Activated T-cell treated with anti-CD3 and anti-CD28 coated beads, Interleukin-2, amount 50 U/mL, for 72 hours (primary cell): ENCODE measurements at places on chromosomes 12 and 14. TPM values are rescaled to one million over a fixed set of nuclear protein-coding genes. Genes with fewer than 3 reads are reported as not detected.

Gene DPPA3
- not detected for total RNA-seq

Gene PLA2G1B
- not detected for total RNA-seq

Gene ISM2
- total RNA-seq: not detected

Gene VRTN
- total RNA-seq: not detected

Gene DBX2
- not detected for total RNA-seq

Gene HOXC6
- not detected for total RNA-seq

Gene NINJ2
- 8.1 TPM for total RNA-seq

Gene NGB
- total RNA-seq: not detected

Gene ADCY6
- 0.67 TPM for total RNA-seq

DNA sequence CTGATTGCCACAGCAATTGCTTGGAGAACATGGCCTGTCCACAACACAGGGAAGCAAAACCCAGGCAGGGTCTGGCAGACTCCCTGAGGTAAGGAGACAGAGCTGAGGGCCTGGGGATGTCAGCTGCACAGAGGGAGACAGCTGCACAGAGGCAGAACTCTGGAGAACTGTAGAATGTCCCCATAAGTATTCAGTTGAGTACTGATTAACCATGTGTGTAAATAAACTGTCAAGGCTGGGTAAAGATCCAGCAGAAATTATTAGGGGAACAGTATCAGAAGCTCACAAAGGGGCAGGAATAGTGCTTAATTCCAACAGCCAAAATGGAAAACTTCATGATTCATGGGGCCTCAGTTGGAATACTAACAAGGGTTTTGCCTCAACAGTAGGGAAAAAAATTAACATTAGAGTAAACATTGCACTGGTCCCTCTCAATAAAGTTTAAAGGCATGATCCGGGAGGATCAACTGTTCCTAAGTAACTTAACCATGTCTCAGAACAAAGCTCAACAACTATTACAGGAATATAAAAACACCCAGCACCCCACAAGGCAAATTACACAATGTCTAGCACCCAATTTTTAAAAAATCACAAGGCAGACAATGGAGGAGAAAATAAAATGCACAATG is 201.3 kb upstream of the RASSF8 start:
- DNase-seq: no peak

DNA sequence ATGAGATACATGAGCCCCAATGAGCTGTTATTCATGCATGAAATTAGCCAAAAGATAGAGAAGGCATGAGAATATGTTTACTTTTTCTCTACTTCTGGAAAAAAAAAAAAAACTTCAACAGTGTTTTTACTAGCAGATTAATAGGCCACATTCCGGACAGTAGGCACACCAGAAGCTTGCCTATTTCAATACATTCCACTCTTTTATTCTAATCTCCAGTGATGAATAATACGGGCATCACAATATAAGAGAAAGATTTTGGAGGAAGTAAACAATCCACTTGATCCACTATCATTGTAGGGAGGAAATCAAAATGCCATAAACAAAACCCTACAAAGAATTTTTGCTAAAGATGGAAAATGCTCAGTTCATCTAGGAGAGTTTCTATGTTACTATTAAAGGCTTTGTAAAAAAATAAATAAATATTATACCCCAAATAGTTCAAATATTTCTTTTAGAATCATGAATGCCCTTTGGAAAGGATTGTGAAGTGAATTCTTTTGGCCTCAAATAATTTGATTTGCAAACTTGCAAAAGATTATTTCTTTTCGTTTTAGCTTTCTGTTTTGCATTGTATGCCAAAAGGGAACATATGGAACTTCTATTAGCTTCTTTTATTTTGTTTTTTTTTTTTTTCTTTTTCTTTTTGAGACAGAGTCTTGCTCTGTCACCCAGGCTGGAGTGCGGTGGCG is 232.6 kb downstream of the EPS8 start:
- no peaks in the 10 kb centered on the region for H3K36me3 ChIP-seq
- H3K27ac ChIP-seq: no peak overlapping the region
- H3K4me3 ChIP-seq: no peak overlapping the region
- DNase-seq: no peak
- no peaks in the 10 kb centered on the region for H3K27me3 ChIP-seq

- H3K4me1 ChIP-seq: no peaks in the 10 kb centered on the region
- H3K36me3 ChIP-seq: no peaks in the 10 kb centered on the region
- DNase-seq: no peak
- H3K27ac ChIP-seq: no peak overlapping the region
- H3K27me3 ChIP-seq: no peaks in the 10 kb centered on the region
Observed at GRCh38 chr14:59342516-59343484, 122.4 kb downstream of the GPR135 start.

- no peaks in the 10 kb centered on the region for H3K4me1 ChIP-seq
- H3K27me3 ChIP-seq: no peaks in the 10 kb centered on the region
- H3K36me3 ChIP-seq: no peaks in the 10 kb centered on the region
- no peak overlapping the region for H3K4me3 ChIP-seq
- DNase-seq: no peak
Observed at GRCh38 chr12:33222357-33222756, 217.3 kb downstream of the SYT10 start.

DNA sequence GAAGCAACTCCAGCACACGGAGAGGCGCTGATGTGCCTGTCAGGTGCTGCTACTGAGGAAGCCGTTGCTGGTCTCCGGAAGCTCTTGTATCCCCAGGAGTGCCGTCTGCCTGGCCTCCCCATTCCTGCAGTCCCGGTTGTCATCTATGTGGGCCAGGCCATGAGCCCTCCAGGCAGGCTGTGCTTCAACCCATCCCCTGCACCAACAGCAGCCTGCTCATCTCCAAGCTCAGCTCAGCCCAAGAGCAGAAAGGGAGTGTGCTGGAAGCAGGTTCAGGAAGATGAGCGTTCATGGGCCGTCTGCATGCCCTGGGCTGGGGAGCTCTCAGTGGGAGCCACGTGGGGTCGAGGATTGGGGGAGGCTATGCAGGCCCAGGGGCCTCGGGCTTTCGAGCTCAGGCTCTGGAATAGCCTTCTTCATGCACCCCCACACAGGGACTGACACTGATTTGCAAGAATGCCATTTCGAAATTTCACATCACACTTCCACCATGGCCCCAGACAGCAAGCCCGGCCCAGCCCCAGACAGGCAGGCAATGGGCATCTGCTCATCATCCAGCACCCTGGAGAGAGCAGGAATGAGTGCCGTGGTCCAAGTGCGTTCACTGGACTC is 164.5 kb downstream of the KIF26A start:
- no peak for DNase-seq
- peaks cover 2% of the 10 kb centered on the region for H3K36me3 ChIP-seq
- no peak overlapping the region for H3K4me3 ChIP-seq
- H3K27ac ChIP-seq: no peak overlapping the region

GRCh38 chr12:81644503-81644902 is 114.6 kb downstream of the PPFIA2 start:
- no peak for DNase-seq
- no peaks in the 10 kb centered on the region for H3K4me1 ChIP-seq
- H3K27ac ChIP-seq: no peak overlapping the region
- H3K36me3 ChIP-seq: no peaks in the 10 kb centered on the region
- no peak overlapping the region for H3K4me3 ChIP-seq

GRCh38 chr12:66280561-66280960 is 21.7 kb upstream of the HELB start:
- no peaks in the 10 kb centered on the region for H3K27me3 ChIP-seq
- peaks cover 32% of the 10 kb centered on the region for H3K4me1 ChIP-seq
- H3K4me3 ChIP-seq: no peak overlapping the region
- H3K36me3 ChIP-seq: peaks cover 6% of the 10 kb centered on the region

DNA sequence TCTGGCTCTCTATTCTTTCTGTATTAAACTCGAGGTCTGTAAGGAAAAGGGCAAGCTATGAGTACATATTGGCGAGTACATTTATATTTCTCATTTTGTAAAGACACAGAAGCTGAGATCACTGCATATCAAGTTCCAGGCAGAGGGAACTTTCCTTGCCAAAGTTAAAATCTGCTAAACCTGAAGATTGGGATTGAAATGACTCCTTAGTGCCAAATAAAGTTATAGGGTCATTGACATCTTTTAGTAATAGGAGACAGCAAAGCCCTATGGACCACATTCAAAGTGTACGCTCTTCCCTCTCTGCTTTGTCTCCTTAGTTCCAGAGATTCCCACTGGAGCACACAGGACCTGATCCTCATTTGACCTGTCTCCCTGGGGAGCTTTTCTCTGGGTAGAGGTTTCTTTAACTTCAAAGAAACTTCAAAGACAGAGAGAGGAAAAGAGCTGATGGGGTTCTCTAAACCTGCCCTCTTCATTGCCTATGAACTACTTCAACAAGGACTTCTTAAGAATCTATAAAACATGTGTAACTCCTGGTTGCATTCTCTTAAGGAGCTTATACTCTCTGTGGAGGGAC is 42.6 kb upstream of the PTPRR start:
- H3K4me1 ChIP-seq: no peaks in the 10 kb centered on the region
- H3K4me3 ChIP-seq: no peak overlapping the region
- no peaks in the 10 kb centered on the region for H3K36me3 ChIP-seq
- H3K27me3 ChIP-seq: no peaks in the 10 kb centered on the region
- H3K27ac ChIP-seq: no peak overlapping the region

DNA sequence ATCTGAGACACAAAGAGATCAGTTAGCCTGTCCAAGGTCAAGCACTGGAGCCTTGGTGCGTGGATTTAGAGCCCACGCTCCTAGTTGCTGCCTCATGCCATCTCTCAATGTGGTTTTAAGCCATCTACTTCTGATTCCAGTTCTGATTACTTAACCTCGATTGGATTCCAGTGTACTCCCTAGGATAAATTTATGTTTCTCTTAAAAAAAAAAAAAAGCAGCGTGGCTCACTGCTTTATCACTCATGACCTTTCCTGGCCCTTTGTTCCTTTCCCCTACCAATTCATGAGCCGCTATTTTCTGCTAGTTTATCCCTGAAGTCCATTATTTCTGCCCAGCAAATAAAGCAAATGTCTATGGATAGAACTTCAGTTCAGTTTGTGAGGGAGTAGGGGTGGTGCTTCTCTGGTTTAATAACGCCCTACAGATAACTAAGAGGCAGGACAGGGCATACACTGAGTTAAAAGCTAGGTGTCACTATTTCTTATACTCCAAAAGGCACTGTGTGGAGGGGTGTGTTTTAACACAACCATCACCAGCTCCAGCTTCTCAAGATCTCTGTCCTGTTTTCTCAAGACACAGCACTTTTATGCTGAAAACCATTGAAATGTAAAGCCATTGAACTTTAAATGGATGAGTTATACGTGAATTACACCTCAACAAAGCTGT is 9.8 kb upstream of the PARP11 start:
- no peak overlapping the region for H3K27ac ChIP-seq
- no peak overlapping the region for H3K4me3 ChIP-seq
- no peaks in the 10 kb centered on the region for H3K27me3 ChIP-seq
- H3K36me3 ChIP-seq: no peaks in the 10 kb centered on the region
- H3K4me1 ChIP-seq: peaks cover 21% of the 10 kb centered on the region

DNA sequence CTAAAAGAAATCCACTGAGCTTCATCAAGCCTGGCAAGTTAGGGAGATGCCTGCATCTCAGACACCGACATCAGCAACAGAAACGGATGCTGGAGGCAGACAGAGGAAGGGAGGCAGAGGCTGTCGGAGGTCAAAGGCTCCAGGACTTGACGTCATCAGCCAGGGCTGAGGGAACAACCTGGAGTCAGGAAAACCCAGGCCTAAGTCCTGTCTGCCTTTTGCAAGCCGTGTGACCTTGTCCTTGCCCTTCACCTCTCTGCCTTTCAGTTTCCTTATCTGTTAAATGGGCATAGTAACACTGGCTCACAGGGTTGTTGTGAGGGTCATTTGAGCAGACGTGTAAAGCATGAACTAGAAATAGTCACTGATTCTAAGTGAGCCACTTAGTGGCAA is 194.2 kb downstream of the BCL11B start:
- peaks cover 10% of the 10 kb centered on the region for H3K36me3 ChIP-seq
- no peak for DNase-seq
- H3K27ac ChIP-seq: no peak overlapping the region
- peaks cover 10% of the 10 kb centered on the region for H3K4me1 ChIP-seq
- no peak overlapping the region for H3K4me3 ChIP-seq
- no peaks in the 10 kb centered on the region for H3K27me3 ChIP-seq

DNA sequence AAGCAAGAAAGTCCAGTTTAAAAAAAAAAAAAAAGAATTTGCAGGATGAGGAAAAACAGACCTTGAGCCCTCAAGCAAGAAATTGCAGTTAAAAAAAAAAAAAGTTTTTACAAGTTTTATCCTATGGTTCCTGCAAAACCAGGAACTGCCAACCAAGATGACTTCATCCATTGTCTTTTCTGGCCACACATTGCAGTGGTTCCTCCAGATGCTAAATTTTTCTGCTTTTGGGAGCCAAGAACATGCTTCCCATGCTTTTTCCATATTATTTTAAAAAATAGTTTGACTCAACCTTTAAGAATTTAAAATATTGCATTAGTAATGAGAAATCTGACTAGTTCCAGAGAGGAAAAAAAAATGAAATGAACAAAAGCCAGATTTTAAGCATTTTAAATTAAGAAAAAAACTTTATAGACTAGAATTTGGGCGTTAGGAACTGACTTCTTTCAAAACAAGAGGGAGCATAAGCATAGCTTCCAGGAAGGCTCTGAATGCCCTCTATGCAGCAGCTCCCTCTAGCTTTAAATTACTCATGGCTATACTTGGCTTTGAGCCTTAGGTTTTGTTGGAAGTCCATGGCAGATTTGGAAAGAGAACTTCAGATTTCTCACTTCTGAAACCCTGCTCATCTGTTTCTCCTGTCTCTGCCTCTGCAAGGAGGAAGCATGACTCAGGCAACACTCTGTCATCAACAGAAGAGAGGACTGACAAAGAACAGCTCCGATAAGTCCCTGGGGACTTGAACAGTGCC is 124.5 kb downstream of the GPR65 start:
- DNase-seq: peak; percentile 6
- H3K27ac ChIP-seq: peak overlapping the region; percentile 93
- H3K36me3 ChIP-seq: peaks cover 2% of the 10 kb centered on the region
- H3K4me1 ChIP-seq: peaks cover 9% of the 10 kb centered on the region

GRCh38 chr14:104817930-104818713 is 17.2 kb downstream of the ZBTB42 start:
- H3K4me3 ChIP-seq: no peak overlapping the region
- no peaks in the 10 kb centered on the region for H3K27me3 ChIP-seq
- DNase-seq: no peak
- H3K4me1 ChIP-seq: peaks cover 29% of the 10 kb centered on the region
- H3K36me3 ChIP-seq: no peaks in the 10 kb centered on the region

DNA sequence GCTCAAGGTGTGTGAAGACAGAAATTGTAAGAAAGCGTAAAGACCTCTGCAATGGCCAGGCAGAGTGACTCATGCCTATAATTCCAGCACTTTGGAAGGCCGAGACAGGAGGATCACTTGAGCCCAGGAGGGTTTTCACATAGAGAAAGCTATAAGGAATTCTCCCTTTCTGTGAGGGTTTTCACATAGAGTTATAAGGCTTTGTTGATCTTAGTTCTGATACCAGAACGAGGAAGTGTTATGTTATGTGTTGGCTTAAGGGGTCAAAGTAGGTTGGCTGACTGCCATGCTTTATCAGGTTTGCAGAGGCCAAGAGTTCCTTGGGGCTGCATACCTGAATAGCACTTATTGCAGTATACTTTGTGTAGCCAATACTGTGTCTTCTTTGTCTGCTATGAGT is 139.1 kb downstream of the ERC1 start:
- no peak overlapping the region for H3K4me3 ChIP-seq
- no peaks in the 10 kb centered on the region for H3K27me3 ChIP-seq
- DNase-seq: no peak

- no peak for DNase-seq
- H3K4me1 ChIP-seq: no peaks in the 10 kb centered on the region
- no peak overlapping the region for H3K27ac ChIP-seq
Observed at GRCh38 chr12:116612436-116612835, 53.3 kb downstream of the MAP1LC3B2 start.
